ENCODE measurements at places on chromosomes 5 and 9. TPM values are rescaled to one million over a fixed set of nuclear protein-coding genes. Genes with fewer than 3 reads are reported as not detected.

- DNase-seq: no peak
Measured at GRCh38 chr5:39143151-39143860, 69.1 kb upstream of the RICTOR start.

DNA sequence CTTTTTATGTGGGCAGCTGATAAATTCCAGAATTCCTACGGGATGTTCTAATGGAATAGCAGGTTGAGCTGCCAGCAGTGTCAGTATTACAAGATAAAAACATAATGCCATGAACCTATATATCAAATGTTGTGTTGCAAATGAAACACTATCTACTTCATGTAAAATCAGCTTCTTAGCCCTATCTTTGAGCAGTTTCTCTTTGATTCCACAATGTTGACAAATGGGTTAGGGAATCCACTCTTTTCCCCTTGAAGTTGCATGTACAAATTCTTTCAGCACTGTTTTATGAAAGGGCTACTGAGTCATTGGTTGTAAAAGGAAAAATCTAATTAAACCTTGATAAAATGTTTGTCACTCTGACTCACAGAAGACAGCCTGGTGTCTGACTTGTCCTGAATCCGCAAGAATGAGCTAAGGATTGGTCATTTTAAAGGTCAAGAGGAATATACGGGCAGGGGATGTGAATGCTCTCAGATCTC, 950.6 kb upstream of the NUDT12 start:
- no peak for DNase-seq

DNA sequence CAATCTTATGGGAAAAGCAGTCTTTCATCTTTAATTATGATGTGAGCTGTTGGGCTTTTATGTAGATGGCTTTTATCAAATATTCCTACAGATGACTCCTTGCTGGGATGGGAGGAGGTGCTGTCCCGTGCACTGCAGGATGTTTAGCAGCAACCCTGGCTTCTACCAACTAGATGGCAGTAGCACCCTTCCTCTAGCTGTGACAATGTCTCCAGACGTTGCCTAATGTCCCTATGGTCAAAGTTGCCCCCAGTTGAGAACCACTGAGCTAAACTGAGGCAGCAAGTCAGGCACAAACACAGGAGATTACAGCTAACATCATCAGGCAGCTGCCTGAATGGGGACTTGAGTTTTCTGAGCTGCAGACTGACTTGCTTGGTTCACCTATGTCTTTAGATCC, 401.9 kb upstream of the PDE4D start:
- DNase-seq: no peak

DNA sequence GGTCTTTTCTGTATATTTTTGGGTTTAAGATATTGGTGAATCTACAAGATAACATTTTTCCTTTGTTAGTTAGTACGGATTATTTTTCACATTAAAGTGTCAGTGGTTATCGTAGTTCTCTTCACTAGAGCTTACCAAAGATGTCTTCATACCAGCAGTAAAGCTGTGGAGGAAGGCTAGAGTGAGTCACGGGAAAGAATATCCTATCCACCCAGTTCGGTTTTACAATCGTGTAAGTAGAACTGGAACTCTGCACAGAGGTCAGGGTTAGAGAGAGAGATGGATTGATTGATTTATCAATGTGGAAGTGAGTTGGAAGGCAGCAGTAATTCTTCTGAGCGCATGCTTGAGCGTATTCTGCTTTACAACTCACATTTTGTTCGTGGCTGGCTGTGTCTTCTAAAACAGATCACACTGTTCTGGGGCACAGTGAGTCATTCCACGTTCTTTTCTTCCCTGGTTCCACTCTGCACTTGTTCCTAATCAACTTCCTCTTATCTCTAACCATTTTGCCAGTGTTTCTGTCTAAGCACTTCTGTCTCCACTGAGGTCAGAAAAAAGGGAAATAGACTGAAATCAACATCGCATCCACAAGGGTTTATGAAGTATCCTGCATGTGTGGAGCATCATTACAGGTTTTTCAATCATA, 86.5 kb upstream of the ARRDC3 start:
- DNase-seq: no peak

DNA sequence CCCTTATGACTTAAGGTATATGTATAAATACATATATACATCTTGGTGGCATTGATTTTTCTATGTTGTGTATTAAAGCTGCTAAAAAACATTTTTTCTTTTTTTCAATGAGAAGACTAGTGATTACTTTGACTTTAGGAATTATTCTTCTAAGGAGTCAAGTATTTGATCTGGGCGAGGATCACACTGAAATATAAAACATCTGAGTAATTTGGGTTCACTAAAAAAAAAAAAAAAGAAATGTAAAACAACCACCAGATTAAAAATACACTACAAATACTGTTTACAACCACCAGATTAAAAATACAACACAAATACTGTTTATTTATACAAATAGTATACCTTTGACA, 9.0 kb downstream of the UBAP1 start:
- no peak for DNase-seq

GRCh38 chr9:99114049-99114440, 9.1 kb downstream of the TGFBR1 start:
- DNase-seq: no peak

- DNase-seq: no peak
Measured at GRCh38 chr5:169980418-169981053, at the start of gene INSYN2B. Gene INSYN2B (minus strand): TSS chr5:169980495. CDS start chr5:169883898, 96,597 bp downstream.

DNA sequence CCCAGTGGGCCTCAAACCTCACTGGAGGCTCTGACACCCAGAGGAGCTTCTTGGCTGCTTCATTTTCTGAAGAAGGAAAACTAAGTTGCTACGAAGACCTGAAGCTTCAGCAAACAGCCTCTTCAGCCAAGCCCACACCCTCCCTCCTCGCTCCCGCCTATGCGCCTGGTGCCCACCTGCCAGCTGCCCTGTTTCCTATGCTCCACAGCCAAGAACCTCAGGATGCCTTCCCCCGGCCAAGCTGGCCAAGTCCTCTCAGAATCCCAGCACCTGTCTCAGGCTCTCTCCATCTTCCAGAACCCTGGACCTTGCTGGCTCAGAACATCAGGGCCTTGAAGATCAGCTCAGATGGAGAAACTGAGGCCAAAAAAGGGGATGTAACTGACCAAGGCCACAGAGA, 60.4 kb downstream of the STK10 start:
- no peak for DNase-seq

DNA sequence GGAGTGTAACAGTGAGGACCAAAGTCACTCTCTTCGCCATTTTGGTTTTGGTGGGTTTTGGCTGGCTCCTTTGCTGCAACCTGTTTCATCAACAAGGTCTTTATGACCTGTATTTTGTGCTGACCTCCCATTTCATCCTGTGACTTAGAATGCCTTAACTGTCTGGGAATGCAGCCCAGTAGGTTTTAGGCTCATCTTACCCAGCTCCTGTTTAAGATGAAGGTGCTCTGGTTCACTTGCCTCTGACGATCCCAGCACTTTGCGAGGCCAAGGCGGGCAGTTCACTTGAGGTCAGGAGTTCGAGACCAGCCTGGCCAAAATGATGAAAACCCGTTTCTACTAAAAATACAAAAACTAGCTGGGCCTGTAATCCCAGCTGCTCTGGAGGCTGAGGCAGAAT, 1.8 kb upstream of the CKS2 start:
- DNase-seq: no peak

DNA sequence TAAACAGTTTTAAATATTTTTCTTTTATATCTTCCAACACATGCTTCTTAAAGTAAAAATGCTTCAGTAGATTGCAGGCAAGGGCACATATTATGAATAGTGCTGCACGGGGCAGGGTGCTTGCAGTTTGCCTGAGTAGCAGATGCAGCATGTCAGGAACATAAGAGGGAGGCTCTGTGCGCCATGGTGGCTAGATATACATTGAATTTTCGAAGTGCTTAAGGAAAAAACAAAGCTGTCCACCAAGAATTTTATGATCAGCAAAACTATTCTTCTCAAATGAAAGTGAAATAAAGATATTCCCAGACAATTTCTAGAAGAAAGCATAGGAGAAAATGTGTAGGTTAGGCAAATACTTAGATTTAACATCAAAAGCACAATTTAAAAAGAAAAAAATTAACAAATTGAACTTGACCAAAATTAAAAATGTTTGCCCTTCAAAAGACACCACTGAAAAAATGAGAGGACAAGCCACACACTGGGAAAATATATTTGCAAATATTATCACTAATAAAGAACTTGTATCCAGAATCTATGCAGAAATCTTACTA, 213.2 kb downstream of the NR3C1 start:
- no peak for DNase-seq

- DNase-seq: no peak
Measured at GRCh38 chr9:123871781-123872180, 58.1 kb downstream of the DENND1A start.

Gene PLEKHG4B
- polyA plus RNA-seq: 0.10 TPM

Gene ADAMTSL1
- polyA plus RNA-seq: 0.35 TPM

Gene PRSS3
- polyA plus RNA-seq: 34.6 TPM

Gene C8G
- 0.72 TPM for polyA plus RNA-seq

Gene MEIKIN
- not detected for polyA plus RNA-seq

Gene BHMT
- not detected for polyA plus RNA-seq

Gene CTSV
- 101 TPM for polyA plus RNA-seq
